ENCODE measurements at places on chromosomes 5 and 9. TPM values are rescaled to one million over a fixed set of nuclear protein-coding genes. Genes with fewer than 3 reads are reported as not detected.

DNA sequence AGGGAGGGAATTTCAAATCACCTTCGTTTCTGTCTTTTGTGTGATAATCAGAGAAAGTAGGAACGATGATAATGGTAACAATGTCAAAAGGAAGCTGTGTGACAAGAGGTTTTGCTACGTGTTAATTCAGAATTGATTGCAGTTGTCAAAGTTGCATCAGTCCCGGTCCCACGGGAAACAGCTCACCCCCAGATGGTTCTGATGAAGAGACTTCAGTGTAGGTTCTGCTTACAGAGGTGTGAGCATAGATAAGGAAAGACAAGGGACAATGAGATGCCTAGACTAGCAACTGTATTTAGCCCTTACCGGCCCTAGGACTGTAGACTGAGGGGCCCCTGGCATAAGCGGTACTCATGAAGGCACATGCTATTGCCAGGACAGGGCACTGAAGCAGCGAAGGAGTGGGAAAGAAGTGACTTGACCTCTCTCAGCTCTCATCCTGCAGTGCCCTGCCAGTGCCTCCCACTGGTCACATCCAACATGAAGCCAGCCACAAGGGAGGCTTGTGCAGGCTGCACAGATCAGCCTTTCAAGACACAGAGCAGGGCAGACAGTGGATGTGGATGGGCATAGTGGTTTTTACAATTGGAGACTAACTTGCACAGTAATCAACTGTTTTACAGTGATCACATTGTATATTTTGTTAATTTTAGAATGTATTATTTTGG is 21.1 kb downstream of the PDE8B start:
- H3K27ac ChIP-seq, result no peak overlapping the region
- H3K36me3 ChIP-seq, result no peaks in the 10 kb centered on the region
- no peaks in the 10 kb centered on the region for H3K27me3 ChIP-seq
- H3K4me1 ChIP-seq, result no peaks in the 10 kb centered on the region

Gene BHMT2
- total RNA-seq, result 2.9 TPM

Gene BARHL1
- not detected for total RNA-seq

GRCh38 chr5:4833104-4833738 is 306.9 kb upstream of the ADAMTS16 start:
- DNase-seq, result no peak
- H3K27me3 ChIP-seq, result no peaks in the 10 kb centered on the region

- H3K4me3 ChIP-seq, result peak overlapping the region; percentile 44
- peaks cover 69% of the 10 kb centered on the region for H3K4me1 ChIP-seq
- DNase-seq, result no peak
- peak overlapping the region; percentile 86 for H3K27ac ChIP-seq
These were observed 4.1 kb downstream of the AKNA start for GRCh38 chr9:114383521-114384231.

GRCh38 chr5:169408171-169408570 is 107.2 kb upstream of the SLIT3 start:
- H3K27me3 ChIP-seq, result no peaks in the 10 kb centered on the region
- no peak for DNase-seq
- H3K27ac ChIP-seq, result no peak overlapping the region
- no peak overlapping the region for H3K4me3 ChIP-seq
- no peaks in the 10 kb centered on the region for H3K36me3 ChIP-seq

Gene KIF24
- 0.21 TPM for total RNA-seq

DNA sequence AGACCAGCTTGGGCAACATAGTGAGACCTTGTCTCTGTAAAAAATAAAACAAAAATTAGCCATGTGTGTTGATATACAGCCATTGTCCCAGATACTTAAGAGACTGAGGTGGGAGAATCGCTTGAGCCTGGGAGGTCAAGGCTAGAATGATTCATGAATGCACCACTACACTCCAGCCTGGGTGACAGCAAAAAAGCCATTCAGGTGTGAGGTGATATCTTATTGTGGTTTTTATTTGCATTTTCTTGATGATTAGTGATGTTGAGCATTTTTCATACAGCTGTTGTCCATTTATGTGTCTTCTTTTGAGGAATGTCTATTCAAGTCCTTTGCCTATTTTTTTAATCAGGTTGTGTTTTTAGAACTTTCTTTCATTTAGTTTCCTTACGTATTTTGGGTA is 23.2 kb downstream of the MTAP start:
- no peak overlapping the region for H3K4me3 ChIP-seq
- H3K27me3 ChIP-seq, result no peaks in the 10 kb centered on the region
- H3K36me3 ChIP-seq, result peaks cover 67% of the 10 kb centered on the region
- H3K4me1 ChIP-seq, result no peaks in the 10 kb centered on the region

DNA sequence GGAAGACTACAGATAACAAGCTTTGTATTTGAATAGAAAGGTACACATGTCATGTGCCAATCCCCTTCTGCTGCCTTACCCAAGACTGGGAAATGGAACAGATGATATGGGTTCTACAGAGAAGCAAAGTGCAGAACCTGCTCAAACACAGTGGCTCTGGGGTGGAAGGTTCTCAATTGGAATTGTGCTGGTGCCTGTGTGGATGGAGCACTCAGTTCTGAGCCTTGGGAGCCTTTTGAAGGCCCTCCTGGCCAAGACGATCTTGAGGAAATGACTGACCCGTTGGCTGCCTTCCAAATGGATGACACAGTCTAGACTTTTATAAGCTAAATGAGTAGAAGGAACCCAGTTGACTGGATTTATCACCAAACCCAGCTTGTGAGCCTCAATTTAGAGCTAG is 4.2 kb upstream of the PRSS3 start:
- no peak overlapping the region for H3K4me3 ChIP-seq
- no peak for DNase-seq
- no peaks in the 10 kb centered on the region for H3K27me3 ChIP-seq
- no peak overlapping the region for H3K27ac ChIP-seq

DNA sequence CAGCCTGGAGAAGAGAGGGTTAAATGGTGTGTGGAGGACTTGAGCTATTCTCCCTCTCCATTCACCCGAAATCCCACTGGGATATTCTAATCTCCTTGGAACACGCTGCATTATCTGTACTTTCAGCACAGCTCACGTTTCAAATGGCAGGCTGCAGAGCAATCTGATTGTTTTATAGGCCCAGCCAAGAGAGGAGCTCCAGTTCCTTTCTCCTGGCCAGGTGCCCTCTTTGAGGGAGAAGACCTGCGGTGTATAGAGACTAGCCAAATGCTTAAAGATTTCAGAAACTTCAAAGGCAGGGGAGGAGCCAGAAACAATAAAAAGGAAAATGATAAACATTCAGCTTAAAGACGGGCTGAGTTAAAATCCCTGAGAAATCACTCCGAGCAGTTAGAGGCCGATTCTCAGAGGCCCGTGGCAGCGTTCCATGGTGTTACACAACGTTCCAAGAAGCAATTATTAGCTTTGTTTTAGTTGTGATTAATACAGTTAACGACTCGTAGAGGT is 564.0 kb upstream of the KLF4 start:
- H3K4me1 ChIP-seq, result peaks cover 18% of the 10 kb centered on the region
- no peaks in the 10 kb centered on the region for H3K27me3 ChIP-seq
- peak overlapping the region; percentile 40 for H3K27ac ChIP-seq
- no peaks in the 10 kb centered on the region for H3K36me3 ChIP-seq
- H3K4me3 ChIP-seq, result peak overlapping the region; percentile 17

GRCh38 chr9:119667163-119667562 is 297.9 kb upstream of the BRINP1 start:
- no peak overlapping the region for H3K4me3 ChIP-seq
- H3K27me3 ChIP-seq, result no peaks in the 10 kb centered on the region
- no peaks in the 10 kb centered on the region for H3K36me3 ChIP-seq
- DNase-seq, result no peak
- no peak overlapping the region for H3K27ac ChIP-seq
- no peaks in the 10 kb centered on the region for H3K4me1 ChIP-seq

DNA sequence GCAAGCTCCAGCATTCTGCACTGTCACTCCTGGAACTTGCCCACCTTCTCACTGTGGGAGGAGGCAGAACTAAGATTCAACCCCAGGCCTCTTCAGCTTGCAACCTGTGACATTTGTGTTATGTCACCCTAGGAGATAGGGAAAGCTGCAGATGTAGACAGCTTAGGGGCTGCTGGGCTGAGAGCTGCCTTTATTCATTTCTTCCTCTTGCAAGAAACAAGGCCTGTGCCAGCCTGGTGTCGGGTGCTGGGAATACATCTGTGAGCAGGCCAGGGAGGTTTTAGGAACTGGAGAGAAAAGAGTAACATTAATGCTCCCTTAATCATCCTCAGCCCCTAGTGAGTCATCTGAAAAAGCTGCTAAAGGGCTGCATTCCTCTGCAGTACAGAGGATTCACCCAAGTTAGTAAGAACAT is 101.8 kb downstream of the FGF18 start:
- no peak for DNase-seq
- no peaks in the 10 kb centered on the region for H3K27me3 ChIP-seq
- H3K36me3 ChIP-seq, result no peaks in the 10 kb centered on the region
- H3K4me1 ChIP-seq, result peaks cover 10% of the 10 kb centered on the region

DNA sequence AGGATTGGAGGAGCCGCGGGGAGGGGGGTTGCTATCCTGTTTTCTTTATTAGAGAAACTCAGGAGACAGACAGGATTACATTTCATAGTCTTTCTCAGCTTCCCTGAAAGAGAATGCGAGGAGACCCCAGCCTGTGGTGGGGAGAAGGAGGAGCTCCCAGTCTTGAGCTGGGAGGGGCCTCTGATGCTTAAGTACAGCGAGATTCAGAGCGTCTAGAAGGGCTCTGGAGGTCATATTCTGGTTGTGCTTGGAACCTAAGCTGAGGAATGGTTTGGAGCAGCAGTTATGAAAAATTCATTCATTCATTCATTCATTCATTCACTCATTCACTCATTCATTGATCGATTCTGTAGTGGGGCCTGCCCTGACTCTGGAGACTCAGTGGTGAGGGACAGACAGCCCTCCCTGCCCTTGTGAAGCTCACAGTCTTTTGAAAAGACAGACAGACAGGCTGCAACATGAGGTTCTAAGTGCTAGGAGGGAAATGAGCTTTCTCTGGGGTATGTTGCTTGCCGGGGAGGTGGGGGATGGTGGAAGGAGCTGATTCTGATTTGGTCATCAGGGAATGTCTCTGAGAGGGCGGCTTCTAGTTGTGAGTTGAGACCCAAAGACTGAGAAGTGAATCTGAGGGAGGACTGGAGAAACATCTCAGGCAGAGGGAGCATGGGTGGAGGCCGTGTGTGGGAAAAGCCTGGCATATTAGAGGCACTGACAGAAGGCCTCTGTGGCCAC is 2.5 kb upstream of the SPRY4 start:
- DNase-seq, result peak; percentile 71
- peak overlapping the region; percentile 87 for H3K27ac ChIP-seq
- no peaks in the 10 kb centered on the region for H3K27me3 ChIP-seq

- no peak overlapping the region for H3K4me3 ChIP-seq
- H3K36me3 ChIP-seq, result no peaks in the 10 kb centered on the region
- no peak for DNase-seq
- no peak overlapping the region for H3K27ac ChIP-seq
- H3K4me1 ChIP-seq, result no peaks in the 10 kb centered on the region
These were observed 159.4 kb upstream of the FER start for GRCh38 chr5:108588323-108588722.

GRCh38 chr5:62938927-62939326 is 360.3 kb downstream of the LRRC70 start:
- no peak overlapping the region for H3K4me3 ChIP-seq
- H3K27ac ChIP-seq, result no peak overlapping the region
- DNase-seq, result no peak

GRCh38 chr5:157481265-157481664 is 21.3 kb downstream of the NIPAL4 start:
- no peak overlapping the region for H3K4me3 ChIP-seq
- no peaks in the 10 kb centered on the region for H3K27me3 ChIP-seq
- DNase-seq, result no peak
- no peak overlapping the region for H3K27ac ChIP-seq
